ENCODE measurements at places on chromosomes 1 and 21.

GRCh38 chr1:15764269-15764764, 5.7 kb downstream of the FBLIM1 start:
- DNase-seq = no peak

- peak; percentile 22 for DNase-seq
Observed at GRCh38 chr1:223217781-223218180, 74.7 kb upstream of the TLR5 start.

- DNase-seq = no peak
Observed at GRCh38 chr1:244836135-244836521, 670 bp downstream of the COX20 start.

- DNase-seq = no peak
Observed at GRCh38 chr21:37337179-37337578, 29.4 kb upstream of the DYRK1A start.

GRCh38 chr1:79043506-79043905, 37.0 kb upstream of the ADGRL4 start:
- no peak for DNase-seq

DNA sequence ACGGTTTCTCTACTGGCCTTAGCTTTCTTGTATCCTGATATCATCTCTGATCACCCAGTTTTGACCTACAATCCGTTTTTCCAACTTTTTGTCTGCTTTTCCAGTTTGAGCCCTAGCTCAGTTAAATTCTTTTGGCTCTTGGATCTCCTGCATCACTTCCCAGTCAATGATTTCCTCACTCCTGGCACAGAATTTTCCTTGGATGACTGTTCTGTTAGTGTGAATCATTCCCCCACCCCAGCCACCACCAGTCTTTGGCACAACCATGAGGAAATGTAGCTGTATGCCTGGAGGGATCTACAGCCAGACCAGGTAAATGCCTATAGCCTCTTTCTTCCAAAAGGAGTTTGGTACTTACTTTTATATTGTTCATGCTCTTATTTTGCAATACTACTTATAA, 187.2 kb upstream of the PTGFR start:
- no peak for DNase-seq
